ENCODE measurements at places on chromosomes 12 and 14. TPM values are rescaled to one million over a fixed set of nuclear protein-coding genes. Genes with fewer than 3 reads are reported as not detected.

UNC119B gene
- total RNA-seq = 16.0 TPM

DNAJC22 gene
- not detected for total RNA-seq

PZP gene
- total RNA-seq = not detected

GON7 gene
- total RNA-seq = 6.9 TPM

ALKBH1 gene
- total RNA-seq = 14.1 TPM

GUCY2C gene
- total RNA-seq = not detected

All from parietal lobe (tissue), 2 donors.